Activated CD4-positive, CD25-positive, alpha-beta regulatory T cell treated with anti-CD3 and anti-CD28 coated beads, Interleukin-2, amount 50 U/mL, for 72 hours (primary cell): ENCODE measurements at places on chromosomes 7 and 10.
A peak's percentile ranks its signal among the peaks of the same experiment; 100 is the strongest.

- no peak for DNase-seq
Measured at GRCh38 chr10:52855546-52856325, 83.2 kb upstream of the MBL2 start.

GRCh38 chr7:159119851-159120539 is 24.7 kb downstream of the VIPR2 start:
- peak; percentile 11 for DNase-seq

DNA sequence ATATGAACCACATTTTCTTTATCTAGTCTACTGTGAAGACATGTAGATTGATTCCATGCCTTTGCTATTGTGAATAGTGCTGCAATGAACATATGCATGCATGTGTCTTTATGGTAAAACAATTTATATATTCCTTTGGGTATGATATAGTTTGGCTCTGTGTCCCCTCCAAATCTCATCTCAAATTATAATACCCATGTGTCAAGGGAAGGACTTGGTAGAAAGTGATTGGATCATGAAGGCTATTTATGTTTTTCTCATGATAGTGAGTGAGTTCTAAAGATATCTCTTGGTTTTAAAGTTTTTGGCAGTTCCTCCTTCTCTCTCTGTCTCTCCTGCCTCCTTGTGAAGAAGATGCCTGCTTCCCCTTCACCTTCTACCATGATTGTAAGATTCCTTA is 248.7 kb downstream of the GPR37 start:
- no peak for DNase-seq

DNA sequence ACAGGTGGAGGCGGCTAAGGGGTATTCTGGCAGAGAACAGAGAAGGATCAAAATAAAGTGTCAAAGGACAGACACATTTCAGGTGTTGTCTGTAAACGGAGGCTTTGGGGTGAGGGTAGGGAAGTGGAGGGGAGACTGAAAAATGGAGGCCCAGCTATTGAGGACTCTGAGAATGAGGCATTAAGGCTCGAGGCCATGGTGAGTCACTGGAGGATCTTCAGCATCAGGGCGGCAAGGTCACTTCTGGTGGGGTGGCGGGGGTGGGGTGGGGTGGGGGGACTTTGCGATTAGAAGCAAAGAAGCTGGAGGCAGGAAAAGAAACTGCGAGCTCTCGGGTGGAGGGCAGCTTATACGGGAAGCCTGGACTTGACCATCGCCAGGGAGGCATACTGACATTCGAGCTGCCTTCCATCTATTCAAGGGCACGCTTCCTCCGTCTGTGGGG is 58.4 kb upstream of the PCGF5 start:
- DNase-seq, result peak; percentile 35

DNA sequence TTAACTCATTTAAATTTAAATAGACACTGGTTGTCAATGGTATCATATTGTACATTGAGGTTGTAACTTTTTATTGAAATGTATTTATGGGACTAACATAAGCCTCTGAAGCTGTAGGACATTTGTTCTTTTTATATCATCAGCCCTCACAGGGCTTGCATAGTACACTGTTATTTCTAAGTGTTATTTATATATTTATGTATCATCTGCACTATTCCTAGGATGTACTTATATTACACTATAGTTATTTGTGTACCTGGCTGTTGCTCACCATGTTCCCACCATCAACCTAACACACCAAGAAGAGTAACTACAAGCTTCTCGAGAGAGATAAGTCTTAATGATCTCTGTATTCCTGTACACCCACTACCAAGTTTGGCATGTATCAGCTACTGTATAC is 224.7 kb downstream of the PPP1R3A start:
- no peak for DNase-seq

- no peak for DNase-seq
Measured at GRCh38 chr7:68393051-68393450, 1205.2 kb upstream of the AUTS2 start.

- DNase-seq, result no peak
Measured at GRCh38 chr10:89215511-89215910, 8.4 kb upstream of the CH25H start.
